MM.1S (cell line): ENCODE measurements at places on chromosomes 3 and 15.

GRCh38 chr3:197260491-197261163, 37.8 kb downstream of the DLG1 start:
- DNase-seq, result no peak

GRCh38 chr3:187963677-187964385, 190.1 kb upstream of the LPP start:
- no peak for DNase-seq

GRCh38 chr3:103169289-103169688, 734.5 kb downstream of the ZPLD1 start:
- no peak for DNase-seq

DNA sequence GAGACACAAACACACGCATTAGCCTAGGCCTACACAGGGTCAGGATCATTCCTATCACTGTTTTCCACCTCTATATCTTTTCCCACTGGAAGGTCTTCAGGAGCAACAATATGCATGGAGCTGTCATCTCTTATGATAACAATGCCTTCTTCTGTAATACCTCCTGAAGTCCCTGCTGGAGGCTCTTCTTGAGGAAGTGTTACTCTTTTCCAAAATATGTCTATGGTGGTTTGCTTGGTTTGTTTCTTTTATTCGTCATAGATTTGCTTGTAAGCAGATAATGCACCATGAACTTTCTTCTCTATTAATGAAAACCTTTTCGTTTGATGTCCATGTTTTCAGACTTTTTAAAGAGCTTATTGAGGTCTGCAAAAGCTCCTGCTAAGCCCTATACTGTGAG, 109.3 kb downstream of the GMPS start:
- no peak for DNase-seq

DNA sequence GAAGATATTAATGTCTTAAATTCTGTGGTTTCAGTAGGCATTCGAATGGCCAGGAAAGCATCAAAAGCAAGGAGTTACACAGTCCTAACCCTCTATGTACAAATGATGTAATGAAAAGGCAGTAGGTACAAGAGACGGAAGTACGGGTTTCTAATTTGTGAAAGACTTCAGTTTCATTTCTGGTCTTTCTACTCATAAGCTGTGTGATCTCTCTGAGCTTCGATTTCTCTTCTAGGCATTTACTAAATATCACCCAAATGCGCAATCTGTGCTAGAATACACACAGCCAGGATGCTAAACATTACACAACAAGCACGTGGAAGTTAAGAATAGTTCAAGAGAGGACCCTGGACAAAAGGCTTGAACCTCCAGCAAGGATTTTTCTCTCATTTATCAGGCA, 17.9 kb upstream of the STIMATE start:
- DNase-seq, result peak; percentile 46

DNA sequence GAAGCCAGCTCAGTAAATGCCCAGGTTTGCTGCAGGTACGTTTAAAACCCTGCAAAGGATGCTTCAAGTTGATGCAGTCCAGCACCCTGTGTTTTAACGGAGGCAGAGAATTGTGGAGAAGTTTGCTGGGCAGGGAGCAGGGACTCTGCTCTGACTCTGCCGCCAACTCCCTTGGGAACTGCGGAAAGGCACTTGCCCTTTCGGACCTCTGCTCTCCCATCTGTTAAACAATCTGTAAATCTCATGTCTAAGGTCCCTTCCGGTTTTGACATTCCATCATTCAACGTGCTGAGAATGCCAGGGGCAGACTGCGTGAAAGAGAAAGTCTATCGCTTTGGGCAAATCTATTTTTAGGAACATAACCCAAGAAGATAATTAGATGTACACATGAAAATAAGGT, 184.5 kb downstream of the OPA1 start:
- DNase-seq, result no peak

DNA sequence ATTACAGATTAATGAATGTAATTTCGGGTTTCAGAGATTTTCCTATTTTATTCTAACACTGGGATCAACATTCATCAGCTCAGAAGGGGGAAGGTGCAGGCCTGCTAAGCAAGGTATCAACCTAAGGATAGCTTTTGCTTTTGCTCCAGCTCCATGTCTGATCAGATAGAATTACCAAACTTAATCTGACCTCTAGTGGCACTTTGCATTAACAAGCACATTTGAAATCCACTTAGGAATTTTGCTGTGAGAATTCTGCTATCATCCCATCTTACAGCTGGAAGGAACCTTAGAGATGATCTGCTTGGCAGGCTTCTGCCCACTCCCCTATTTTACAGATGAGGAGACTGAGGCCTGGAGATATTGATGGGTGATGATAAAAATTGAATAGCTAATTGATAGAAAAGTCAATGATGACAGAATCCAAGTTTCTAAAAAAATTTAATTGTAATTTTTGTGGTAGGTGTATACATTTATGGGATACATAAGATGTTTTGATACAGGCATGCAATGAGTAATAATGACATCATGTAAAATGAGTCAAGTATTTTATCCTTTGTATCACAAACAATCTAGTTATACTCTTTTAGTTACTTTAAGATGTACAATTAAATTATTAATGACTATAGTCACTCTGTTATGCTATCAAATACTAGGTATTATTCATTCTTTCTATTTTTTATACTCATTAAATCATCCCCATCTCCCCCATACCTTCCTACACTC, 209.2 kb upstream of the ZPLD1 start:
- peak; percentile 64 for DNase-seq
